NCI-H1105 (cell line): ENCODE measurements at places on chromosomes 6 and 20.
A peak's percentile ranks its signal among the peaks of the same experiment; 100 is the strongest.

DNA sequence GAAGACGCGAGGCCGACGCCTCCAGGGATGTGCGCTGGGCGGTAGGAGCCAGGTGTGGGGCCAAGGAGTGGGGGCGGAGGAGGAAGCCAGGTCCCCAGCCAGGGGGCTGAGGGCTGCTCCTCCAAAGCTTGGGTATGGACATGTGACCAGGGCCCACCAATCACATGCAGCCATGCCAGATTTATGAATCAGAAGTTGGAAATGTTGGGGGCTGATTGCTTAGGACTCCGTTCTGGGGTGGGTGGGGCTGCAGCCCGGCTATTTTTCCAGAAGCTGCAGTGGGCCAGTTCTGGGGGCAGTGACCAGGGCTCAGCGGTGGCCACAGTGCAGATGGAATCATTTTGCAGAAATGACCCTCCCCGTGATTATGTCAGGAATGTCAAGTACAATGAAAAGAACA, 96.0 kb downstream of the CEBPB start:
- no peak for DNase-seq

DNA sequence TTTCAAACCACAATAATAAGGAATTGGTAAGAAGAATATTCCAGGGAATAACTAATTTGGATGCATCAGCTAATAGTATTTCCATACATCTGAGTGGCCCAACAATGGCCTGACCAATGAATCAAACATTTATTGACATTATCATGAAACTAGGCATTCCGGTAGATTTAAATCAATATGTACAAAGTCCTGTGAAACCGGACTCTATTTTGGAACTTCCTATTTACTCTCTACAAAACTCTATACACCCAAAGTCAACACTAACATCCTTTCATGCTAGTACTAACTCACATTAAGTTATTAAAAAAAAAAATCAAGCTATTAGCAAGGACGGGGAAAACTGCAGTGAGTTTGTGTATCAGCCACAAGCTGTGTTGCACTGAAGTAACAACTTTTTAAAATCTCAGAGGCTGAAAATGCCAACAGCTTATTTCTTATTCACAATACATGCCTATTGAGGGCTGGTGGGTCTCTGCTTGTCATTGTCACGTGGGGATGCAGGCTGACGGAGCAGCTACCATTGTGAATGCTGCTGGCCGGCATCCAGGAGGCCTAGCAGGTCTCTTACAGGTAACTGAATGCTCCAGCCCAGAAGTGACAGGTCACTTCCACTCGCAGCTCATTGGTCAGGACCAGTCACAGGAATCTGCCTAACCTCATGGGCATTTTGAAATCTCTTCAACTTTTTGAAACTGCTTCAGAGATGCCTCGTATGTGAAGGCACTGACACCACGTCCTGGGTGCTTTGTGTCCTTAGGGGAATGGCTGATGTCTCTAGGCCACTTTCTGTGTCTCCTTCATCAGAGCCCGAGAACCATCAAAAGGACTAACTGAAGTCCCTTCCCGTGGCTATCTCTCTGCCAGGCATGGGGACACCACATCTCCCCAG, 76.3 kb downstream of the SLC22A23 start:
- peak; percentile 14 for DNase-seq

DNA sequence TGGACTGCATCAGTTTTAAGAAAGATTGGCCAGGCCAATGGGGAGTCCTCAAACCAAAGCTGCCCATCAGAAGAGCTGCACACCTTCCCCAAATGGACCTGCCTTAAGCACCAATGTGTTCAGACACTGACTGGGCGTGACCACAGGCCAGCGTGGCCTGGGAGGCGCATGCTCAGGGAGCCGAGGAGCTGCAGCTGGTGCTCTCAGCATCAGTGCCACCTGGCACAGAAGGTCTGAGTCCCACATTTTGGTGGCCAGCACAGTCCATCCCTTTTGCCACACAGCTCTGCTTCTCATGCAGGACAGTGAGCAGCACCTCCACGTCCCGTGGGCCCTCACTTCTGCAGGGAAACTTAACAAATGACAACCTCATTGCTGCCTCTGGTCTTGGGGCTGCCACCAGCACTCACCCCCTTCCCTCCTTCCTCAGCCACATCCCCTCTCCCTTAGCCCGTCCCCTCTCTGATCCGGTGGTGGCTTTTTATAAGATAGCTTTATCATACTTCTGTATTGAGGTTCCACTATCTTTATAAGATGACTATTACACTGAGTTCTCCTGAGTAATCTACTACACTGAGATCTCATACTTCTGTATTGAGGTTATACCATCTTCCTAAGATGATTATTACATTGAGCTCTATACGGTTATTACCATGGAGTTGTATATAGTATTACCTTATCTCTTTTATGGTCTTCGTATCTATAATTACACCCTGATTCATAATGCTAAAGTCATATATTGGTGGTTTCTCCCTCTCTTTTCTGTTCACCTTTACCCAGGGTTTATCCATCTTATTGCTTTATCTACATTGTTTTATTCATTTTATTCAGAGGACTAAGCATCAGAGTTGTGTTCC, 109.1 kb downstream of the TOX2 start:
- DNase-seq: no peak

GRCh38 chr6:41642090-41642959, 4.1 kb downstream of the MDFI start:
- DNase-seq: no peak

DNA sequence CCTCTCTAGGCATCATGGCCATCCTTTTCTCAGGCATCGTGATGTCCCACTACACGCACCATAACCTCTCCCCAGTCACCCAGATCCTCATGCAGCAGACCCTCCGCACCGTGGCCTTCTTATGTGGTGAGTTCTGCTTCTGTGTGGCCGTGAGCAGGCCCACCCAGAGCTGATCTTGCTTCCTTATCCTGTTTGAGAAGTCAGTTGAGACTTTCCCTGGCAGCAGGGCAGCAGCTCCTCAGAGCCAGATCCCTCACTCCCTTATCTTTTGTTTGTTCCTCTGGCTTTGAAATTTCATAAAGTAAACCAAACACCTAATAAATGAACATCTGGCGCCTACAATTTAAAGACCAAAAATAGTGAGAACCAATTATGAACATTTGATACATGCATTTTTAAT, 40.6 kb downstream of the SPATA2 start:
- DNase-seq: no peak

DNA sequence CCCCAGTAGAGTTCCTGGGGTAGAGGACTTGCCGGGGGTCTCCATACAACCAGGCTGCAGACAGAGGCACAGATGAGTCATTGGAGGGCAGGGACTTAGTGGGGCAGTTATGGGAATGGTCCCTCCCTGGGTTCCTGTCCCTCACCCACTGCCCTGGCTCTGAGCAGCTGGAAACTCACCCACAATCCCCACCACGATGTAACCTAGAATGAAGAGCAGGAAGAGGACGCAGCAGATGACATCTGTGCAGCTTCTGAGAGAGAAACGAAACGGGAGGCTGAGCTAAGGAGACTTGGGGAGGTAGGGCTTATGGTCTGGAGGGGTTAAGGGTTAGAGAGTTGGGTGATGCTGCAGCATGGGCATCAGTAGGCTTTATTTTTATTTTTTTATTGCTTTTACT, 2.9 kb downstream of the SLC44A4 start:
- DNase-seq: no peak

DNA sequence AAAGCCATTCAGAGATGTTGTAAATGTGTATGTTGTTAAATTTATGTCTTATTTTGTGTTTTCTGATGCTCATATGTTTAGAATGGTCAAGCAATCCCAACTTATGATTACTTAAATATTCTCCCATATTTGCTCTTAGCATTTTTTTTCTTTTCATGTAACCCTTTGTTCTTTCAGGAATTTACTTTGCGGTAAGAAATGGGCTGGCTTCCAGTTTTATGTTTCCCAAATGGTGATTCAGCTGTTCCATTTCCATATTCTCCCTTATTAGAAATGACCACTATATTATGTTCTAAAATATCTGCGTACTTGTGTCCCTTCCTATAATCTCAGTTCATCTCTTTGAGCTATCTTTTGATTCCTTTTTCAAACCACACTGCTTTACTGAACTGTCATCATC, 113.7 kb downstream of the CDH26 start:
- DNase-seq: no peak

GRCh38 chr20:8287340-8287739, 155.3 kb downstream of the PLCB1 start:
- DNase-seq: no peak

GRCh38 chr6:107396211-107396610, 63.2 kb downstream of the PDSS2 start:
- DNase-seq: no peak

- DNase-seq: no peak
Observed at GRCh38 chr6:33451606-33452005, 2.8 kb upstream of the ZBTB9 start.

GRCh38 chr20:44800391-44801046, 9.8 kb downstream of the RIMS4 start:
- no peak for DNase-seq

DNA sequence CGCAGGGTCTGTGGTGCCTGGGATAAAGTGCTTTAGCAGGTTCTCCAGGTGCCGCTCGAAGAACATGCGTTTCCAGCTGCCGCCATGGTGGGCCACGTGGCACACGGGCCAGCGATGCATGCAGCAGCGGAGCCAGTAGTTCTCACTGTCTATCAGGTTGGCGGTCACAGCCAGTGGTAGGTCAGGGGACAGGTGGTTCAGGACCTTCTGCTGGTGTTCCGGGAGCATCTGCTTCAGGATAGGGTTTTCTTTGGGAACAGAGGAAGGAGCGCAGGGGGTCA, 16.0 kb downstream of the TMEM151B start:
- no peak for DNase-seq

GRCh38 chr20:54726687-54727300, 251.4 kb downstream of the DOK5 start:
- no peak for DNase-seq

GRCh38 chr6:163813979-163814493, 399.5 kb downstream of the QKI start:
- DNase-seq: no peak

- DNase-seq: no peak
Observed at GRCh38 chr20:61835301-61835700, 230.4 kb downstream of the TAF4 start.

GRCh38 chr6:158876886-158877285, 57.7 kb upstream of the EZR start:
- no peak for DNase-seq

DNA sequence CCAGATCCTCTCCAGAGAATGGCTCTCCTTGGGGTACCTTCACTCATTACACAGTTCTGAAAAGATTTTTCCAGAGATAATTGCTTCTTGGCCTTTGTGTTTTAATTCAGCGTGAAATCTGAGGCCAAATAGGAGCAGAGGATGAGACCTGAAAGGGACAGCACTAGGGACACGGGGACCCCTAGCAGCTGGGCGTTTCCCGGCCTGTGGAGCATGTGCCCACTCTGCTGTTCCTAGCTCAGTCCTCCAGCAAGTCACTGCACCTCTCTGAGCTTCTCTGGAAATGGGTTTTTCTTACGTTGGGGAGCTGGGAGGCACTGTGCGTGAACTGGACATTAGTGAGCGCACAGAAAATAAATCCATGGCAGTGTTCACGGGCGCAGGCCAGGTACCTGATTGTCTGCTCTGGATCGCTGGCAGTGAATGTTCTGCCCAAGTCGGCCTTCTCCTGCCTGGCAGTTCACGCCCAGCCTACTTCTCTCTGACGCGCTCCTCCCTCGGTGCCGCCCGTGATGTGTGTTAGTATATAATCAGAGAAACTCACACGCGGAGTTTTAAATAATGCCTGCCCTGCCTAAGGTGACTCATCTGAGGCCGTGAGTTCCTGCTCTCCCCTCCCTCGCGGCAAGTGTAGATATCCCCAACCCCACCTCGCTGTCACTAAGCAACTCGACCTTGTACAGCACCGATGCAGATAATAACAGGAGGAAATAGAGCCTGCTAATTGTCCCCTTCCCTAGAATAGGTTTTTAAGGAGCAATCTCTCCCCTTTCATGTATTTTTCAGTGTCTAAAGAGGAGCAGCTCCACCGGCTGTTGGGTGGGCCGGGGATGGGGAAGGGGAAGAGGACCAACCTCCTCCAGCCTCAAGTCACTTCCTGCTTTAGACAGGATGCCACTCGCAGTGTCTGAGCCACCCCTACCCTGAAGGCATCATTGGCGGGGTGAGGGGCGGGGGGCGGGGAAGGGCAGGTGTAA, 2.7 kb upstream of the TUBB2A start:
- no peak for DNase-seq

DNA sequence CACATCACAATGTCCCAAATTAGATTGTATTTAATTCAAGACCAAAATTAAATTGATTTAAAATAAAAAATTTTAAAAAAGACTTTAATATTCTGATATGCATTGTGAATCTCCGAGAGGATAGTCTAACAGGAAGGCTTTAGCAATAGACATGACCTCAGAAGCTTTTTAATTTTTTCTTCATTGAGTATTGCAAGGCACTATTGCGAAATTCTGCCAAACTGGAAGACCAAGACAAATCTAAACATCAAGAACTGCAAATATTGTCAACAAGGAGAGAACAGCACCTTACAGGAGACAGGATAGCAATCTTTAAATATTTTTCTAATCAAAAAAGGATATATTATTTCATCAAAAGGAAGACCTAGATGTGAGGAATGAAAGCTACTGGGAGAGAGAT, 56.9 kb downstream of the BMP5 start:
- no peak for DNase-seq

GRCh38 chr6:150382171-150382570, 13.4 kb downstream of the IYD start:
- DNase-seq: no peak

- DNase-seq: no peak
Observed at GRCh38 chr6:14286144-14286543, 168.6 kb downstream of the CD83 start.

DNA sequence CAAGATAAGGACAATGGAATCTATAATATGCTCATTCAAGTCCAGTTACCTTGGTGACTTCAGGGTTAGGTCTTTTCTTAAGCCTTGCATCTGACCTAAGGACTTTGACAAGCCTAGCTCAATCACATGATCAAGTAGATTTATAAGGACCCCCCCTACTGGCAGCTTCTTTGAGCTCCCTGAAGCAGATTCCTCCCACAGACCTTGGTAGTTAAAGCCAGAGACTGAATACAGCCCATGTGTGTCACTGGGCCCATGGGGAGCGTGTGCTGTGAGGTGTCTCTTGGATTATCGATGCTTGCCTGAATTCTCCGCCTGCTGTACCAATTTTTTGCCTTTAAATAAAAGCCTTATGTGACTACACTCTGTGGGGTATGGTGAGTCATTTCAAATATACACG, 372.7 kb upstream of the RGS17 start:
- DNase-seq: no peak

DNA sequence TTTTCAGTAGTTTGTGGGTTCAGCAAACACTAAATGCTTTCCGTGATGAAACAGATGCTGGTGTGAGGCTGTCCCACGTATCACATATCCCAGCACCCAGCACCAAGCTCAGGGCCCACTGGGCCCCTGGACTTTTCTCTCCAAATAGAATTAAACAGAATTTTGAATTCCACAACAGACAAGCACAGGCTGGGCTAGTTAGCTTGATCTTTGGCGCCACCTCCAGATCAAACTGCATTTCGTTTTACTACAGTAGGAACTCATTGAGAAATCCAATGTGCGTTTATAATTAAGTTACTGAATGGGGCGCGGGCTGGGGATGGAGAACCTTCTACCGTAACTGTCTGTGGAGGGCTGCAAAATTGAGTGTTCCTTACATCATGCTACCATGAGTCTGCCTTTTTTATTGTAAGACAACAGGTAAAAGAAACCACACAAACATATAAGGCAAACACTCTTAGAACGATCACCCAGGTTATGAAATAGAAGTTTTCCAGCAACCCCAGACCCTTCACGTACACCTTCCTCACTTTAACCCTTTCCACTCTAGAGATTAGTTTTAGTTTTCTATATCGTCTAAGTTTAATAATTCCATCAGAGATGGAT, 107.8 kb downstream of the ZFP64 start:
- peak; percentile 19 for DNase-seq
